ENCODE measurements at places on chromosomes 4 and X.

- no peak for DNase-seq
Observed at GRCh38 chrX:139158256-139158655, 372.3 kb upstream of the F9 start.

- DNase-seq, result no peak
Observed at GRCh38 chrX:47991263-47992094, 12.3 kb downstream of the ZNF182 start.

- no peak for DNase-seq
Observed at GRCh38 chr4:10100734-10101216, 15.8 kb downstream of the WDR1 start.

DNA sequence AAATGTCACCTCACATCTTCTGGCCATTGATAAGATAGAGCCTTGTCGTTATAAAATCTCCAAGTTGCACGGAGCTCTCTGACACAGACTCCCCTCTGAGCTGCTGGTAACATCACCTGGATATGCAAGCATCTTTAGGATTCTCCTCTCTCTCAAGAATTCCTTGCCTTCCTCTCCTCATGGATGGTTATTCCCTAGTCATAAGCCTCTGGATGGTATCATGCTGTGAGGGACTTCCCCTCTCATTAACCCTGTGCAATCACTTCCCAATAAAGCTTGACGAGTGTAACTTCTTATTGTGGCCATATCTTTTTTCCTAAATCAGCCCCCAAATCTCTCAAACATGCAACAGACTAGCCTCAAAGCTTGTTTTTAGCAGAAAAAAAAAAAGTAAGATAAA lies 1057.0 kb upstream of the SLIT2 start:
- no peak for DNase-seq

GRCh38 chr4:80192937-80193336 lies 4.4 kb upstream of the PRDM8 start:
- DNase-seq, result no peak

- peak; percentile 57 for DNase-seq
Observed at GRCh38 chr4:76199664-76200211, 13.9 kb downstream of the SCARB2 start.

DNA sequence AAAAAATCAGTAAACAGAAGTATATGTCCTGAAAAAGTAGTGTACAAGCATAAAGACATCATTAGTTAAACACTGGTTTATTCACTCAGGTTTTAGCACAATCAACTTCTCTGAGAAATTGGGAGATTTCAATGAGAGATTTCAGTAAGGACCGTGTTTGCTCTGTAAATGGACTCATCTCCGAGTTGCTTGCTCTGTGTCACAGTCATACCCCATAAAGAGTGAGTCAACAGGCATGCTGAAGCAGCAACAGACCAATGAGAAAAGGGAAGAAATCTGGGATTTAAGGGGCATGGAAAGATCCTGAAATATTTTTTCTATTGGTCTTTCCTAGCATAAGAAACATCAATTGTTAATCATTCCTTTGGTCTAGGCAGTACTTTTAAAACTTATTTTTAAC lies 4.7 kb downstream of the GLUD2 start:
- DNase-seq, result no peak

GRCh38 chr4:108926061-108926460 lies 163.2 kb upstream of the ETNPPL start:
- no peak for DNase-seq

GRCh38 chr4:67207941-67208441 lies 337.3 kb downstream of the CENPC start:
- no peak for DNase-seq

All from amygdala (tissue), 56 donors.